Daoy (cell line): ENCODE measurements at places on chromosomes 2 and 18. TPM values are rescaled to one million over a fixed set of nuclear protein-coding genes. Genes with fewer than 3 reads are reported as not detected.

The SAG gene
- not detected in 2 replicates for total RNA-seq

DNA sequence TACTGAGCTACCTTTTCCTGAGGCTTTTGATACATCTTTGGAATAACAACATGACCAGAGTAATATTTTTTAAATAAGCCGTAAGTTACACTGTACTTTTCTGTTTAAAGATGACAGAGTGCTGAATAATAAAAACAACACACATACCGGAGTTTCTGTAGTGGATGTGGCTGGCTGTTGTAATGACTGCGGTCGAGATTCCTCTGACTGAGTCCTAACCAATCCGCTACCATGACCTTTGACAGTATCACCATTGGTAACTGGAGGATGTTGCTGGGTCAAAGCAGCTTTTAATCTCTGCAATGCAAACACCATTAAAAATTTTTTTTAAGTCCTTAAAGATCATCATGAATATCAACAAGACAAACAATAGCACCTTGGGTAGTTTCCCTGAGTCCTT is 70.7 kb downstream of the ATF2 start:
- peak; percentile 72 for DNase-seq

DNA sequence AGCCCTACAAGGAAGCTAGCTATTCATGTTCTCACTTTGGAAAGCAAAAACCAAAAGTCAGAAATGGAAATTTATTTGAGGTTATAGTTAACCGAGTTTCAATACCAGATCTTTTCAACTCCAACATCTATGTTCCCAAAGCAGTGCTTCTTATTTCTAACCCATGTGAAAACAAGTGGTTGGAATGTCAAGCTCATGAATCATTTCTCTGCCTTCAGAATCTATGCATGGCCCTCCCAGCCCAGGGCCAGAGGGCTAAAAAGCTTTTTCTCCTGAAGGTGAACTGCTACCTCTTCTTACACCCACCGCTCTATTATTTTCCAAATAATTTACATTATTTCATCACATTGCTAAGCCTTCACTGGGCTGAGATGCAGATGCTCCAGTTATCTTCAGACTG is 158.4 kb downstream of the SP3 start:
- no peak for DNase-seq

DNA sequence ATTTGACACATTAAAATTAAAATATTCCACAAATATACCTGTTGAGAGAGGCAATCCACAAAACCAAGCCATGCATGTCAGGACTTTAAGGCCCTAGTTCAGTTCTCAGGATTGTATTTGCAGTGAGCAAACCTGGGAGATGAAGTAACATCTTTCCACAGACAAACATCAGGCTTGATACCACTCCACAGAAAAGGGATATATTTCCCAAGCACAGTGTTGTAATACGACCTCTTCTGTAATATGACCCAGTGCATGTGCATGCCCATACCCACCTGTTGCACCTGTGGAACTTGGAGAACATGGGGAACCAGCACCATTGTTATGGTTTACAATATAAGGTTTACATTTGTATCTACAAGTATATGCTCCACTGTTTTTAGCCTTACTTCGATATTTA is 184.0 kb downstream of the PDE11A start:
- DNase-seq = no peak

- no peak for DNase-seq
These were observed 38.3 kb upstream of the ACAA2 start for GRCh38 chr18:49851624-49852023.

The NEMP2 gene
- 6.7 and 20.0 TPM in 2 replicates for total RNA-seq

GRCh38 chr2:197078535-197078934 is 152.0 kb upstream of the PGAP1 start:
- no peak for DNase-seq

GRCh38 chr2:13581471-13581870 is 864.7 kb downstream of the TRIB2 start:
- DNase-seq = no peak

- no peak for DNase-seq
These were observed 105.3 kb downstream of the ZNF407 start for GRCh38 chr18:74702950-74703349.

GRCh38 chr18:29377346-29377745 is 1200.4 kb upstream of the CDH2 start:
- no peak for DNase-seq
